Right renal pelvis (tissue), 4 donors: ENCODE measurements at places on chromosomes 7 and 10. TPM values are rescaled to one million over a fixed set of nuclear protein-coding genes. Genes with fewer than 3 reads are reported as not detected.

- DNase-seq, result no peak
These were observed 11.0 kb downstream of the ZMIZ1 start for GRCh38 chr10:79079490-79080355.

- no peak for DNase-seq
These were observed 747.4 kb upstream of the VSTM2A start for GRCh38 chr7:53794816-53795215.

- DNase-seq, result no peak
These were observed 8.0 kb downstream of the DGKI start for GRCh38 chr7:137838706-137839315.

DNA sequence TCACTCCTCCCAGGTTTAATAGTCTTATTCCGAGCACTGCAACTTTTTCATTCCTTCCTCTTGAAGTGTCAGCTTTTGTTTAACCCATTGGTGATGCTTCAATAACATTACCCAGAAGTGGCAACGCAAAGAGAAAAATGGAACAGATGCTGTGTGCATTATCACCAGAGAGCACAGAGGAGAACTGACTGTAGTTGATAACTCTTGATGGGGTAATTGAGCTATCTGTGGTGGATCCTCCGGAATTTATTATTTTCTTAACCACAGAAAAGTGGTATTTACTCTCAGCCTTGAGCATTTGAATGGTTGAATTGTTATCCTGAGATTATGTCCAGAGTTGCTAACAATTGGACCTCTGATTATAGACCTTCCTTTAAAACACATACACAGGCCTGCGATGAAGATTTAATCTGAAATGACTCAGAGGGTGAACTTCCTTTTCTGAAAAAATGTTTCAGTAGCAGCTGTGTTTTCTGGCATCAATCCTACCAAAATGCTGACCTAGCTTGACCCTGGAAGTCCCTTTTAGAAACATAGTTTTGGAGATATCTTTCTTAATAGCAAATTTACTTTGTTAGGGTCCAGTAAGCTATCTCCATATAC is 1584.4 kb upstream of the LRRTM3 start:
- DNase-seq, result no peak

DNA sequence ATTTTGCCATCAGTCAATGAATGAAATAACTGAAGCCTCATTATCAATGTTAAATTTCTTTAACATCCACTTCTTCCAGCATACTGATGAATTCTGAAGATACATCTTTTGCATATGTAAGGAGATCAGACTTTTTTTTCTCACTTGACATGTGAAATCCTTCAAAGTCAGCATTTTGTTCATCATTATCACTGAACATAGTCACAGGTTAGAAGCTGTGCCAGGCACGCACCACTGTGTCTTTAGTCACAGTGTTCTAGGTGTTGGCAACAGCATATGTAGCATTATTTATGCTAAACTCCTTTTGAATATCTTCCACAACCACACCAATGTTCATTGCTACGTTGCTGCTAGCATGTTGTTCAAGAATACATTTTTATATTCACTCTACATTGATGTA is 424.2 kb upstream of the LRGUK start:
- no peak for DNase-seq

GRCh38 chr7:96596120-96596826 is 113.4 kb downstream of the SEM1 start:
- DNase-seq, result no peak

DNA sequence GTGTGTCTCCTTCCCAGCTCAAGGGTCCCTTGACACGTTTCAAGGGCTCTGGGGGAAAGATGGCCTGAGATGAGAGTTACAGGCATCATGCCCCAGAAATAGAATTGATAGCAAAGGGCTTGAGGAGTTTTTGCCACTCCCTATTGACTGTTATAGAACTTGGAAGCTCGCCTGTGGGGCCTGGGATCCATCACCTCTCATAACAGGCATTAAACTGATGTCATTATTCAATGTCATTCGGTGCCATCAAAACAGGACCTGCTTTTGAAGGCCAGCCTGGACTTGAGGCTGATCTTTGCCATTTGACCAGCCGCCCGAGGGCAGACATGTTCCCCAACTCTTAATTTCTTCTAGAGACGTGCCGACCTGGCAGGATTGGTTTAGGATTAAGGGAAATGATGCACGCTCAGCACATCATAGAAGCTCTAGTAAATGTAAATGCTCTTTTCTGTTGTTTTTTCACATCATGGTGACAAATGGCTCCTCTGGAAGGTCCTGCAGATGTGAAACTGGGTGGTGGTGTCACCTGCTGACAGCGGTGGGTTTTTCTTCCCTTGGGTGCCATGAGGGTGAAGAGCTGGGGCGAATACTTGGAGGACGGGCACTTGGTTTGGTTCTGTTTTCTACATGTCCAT is 16.7 kb upstream of the KLF6 start:
- DNase-seq, result no peak

DNA sequence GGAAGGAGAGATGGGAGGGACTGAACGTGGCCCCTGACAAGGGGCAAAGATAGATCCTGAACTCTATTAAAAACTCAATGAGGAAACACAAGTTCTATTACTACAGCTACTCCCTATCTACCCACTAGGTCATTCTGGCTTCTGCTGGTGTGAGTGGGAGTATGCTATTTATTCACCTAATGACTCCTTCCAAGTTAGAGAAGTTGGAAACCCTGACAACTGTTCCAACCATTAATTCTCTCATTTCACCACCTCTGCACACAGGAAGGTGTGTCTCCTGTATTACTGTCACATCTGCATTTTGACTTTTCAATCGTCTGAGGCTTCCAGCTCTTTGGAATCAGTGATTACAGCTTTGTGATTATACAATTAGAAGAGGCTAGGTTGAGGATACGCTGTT is 169.4 kb upstream of the ADO start:
- no peak for DNase-seq

GRCh38 chr7:18508443-18509427 is 13.2 kb downstream of the HDAC9 start:
- no peak for DNase-seq

DNA sequence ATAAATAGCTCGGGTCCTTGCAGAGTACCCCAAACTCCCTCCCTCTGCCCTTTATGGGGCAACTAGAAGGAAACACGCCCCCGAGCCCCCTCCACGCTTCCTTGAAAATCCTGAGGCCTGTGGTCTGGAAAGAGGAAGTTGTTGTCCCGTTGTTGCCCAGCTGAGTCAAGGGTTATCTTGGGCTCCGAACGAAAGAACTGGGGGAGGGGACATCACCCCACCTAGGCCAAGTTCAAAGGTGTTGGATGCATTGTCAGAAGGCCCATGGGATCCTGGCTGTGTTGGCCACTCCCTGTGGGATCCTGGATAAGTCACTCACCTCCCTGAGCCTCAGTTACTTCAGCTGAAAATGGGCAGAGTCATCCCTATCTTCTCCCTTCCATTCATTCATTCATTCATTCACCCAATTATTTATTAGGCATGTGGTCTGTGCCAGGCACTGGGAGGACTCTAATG is at the start of gene CCL24:
Gene CCL24 (minus strand): TSS at position 26 of the 456 bp plus-strand sequence. CDS start 91 bp downstream, outside the sequence.
- DNase-seq, result no peak

Gene WDR11
- 77.9 TPM for polyA plus RNA-seq

Gene HABP2
- 0.41 TPM for polyA plus RNA-seq

Gene CNNM1
- 1.7 TPM for polyA plus RNA-seq
